ENCODE measurements at places on chromosomes 5 and 9. TPM values are rescaled to one million over a fixed set of nuclear protein-coding genes. Genes with fewer than 3 reads are reported as not detected.
A peak's percentile ranks its signal among the peaks of the same experiment; 100 is the strongest.

Gene TTC1
- 167 TPM for total RNA-seq

Gene SLC12A7
- 10.2 TPM for total RNA-seq

DNA sequence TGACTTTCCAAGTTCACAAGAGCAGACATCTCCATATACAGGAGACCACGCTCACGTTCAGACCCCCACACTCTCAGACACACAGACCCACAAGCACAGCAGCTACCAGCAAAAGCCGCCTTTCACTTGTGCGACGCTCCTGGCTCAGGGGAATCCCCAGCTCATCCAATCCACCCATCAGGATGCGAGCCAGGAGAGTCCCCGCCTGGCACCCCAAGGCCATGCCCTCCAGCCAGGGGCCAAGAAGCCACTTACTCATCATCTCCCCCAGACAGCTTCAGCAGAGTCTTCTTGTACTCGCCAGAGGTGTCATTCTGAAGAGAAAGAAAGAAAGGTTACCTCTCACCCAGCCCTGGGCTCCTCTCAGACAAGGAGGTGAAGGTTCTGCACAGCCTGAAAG, 29.7 kb downstream of the ANXA6 start:
- no peak for DNase-seq

DNA sequence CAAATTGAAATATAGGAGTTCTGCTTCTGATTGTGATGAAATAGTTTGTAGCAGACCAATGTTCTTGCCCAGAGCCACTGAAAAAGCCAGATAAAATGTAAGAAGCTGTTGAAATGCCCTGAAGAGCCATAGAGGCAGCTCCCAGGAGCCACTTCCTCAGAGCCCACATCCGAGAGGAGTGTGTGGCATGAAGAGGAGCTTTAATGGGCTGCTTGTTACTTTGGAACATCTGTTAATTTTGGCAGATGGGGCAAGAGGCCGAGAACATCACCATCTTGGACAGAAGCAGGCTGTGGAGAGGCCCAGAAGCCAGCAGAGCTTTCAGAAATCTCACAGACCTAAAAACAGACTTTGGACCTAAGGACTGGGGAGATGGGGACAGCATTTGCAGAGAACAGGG, 370.8 kb downstream of the GADD45G start:
- no peak for DNase-seq

DNA sequence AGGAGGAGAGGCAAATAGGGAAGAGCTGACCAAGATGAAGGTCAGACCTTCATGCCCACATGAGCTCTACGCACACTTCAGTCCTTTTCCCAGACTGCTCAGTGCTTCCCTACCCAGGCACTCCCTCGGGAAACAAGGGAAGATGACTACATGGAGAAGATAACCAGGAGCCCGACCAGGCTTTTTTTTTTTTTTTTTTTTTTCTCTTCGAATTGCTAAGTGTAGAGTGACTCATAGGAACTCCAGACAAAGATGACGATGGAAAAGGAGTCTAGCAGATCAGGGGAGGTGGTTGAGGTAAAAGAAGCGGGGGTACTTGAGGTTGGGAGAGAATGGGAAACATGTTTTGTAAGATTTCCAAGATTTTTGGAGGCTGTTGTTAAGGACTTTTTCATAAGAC, 526.1 kb downstream of the BNC2 start:
- peak; percentile 77 for DNase-seq

DNA sequence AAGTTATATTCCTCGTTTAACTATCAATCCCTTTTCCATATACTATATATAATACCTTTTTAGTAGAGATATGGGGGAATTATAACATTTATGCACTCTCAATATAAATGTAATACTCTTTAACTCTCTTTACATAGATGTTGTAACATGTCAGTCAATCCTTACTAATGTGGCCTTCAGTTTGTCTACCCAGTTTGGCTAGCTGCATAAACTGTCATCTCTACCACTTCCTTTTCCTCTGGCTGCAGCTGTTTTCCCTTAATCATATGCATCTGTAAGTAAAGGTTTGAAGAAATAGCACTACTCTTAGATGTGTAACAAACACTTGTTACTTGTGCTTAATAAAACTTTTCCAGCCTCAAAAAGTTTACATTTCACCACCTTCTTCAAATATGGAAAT, 13.4 kb downstream of the ABHD17B start:
- no peak for DNase-seq

DNA sequence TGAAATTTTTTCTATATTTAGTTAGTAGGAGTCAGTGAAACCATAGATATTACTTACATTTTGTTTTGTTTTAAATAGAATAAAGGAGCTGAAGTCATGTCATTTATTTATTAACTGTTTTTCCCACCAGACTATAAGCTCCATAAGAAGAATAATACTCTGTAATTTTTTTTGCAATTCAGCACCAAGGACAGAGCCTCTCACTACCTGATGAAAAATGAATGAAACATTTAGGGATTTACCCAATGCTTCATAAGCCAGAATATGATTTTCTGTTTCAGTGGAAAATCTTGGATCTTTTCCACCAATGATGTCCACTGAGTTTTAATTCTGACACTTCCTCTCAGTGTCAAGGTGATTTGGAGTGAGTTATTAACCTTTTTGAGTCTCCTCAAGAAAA, 624.9 kb upstream of the GRAMD2B start:
- peak; percentile 50 for DNase-seq

- no peak for DNase-seq
These were observed 107.4 kb downstream of the SVEP1 start for GRCh38 chr9:110472111-110472510.

All from A172 (cell line).